Liver (tissue), 10 donors: ENCODE measurements at places on chromosomes 7 and 10.

DNA sequence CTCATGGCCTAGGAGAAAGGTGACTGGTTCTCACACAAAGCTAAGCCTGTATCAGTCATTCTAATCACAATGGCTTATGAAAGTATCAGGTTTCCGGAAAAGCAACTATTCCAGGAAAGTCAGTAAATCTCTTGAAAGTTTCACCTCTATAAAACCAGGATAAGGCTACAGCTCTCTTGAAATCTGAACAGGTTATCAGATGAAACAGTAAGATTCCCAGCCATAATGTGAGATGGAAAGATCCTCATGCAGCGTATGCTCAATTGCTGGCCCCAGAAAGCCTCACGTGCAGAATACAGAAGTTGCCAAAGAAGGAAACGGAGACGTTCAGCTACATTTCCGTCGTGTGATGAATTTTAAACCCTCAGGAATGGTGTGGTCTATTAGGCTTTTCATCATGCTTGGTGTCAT, 90.0 kb downstream of the PFKFB3 start:
- DNase-seq: no peak

DNA sequence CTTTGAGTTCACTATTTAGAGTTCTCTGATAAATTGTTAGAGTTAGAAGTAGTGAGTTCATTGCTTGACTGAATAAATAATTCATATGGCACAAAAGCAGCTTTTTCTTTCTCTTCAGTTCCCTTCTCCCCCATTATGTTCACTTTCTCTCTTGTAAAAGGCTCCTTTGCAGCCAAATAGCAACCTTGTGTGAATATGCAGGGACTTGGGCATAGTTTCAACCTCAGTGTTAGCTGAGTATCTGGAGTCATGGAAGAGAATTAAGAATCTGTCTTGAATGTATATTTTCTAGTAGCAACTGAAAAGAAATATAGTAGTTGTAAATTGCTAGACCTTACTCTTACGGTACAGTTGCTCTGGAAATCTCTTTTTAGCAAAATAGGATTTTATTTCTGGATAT, 31.9 kb downstream of the ZEB1 start:
- DNase-seq: no peak

DNA sequence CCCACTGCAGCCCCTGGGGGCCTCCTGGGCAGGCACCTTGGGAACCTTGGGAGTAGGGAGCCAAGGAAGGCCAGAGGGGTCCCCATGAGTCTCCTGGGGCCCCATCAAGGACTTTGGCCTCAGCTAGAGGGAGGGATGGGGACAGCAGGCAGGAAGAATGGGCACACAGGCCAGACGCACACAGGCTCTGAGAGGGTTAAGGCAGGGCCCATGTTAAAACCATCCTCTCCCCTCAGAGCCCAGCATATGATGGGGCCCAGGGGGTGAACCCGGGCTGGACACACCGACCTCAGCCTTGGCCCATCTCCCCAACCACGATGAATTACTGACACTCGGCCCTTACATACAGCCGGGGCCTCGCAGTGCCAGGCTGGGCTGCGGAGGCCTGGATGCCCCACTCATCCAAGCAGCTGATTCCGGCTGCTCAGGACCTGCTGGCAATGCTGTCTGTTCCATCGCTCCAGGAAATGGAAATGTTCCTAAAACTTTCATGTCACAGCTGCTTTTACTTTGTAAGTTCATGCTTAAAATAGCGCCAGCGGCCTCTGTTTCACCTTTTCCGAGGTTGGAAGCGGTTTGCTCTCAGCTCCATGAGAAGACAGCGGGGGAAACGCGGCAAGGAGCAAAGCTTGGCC, 17.3 kb upstream of the INPP5A start:
- no peak for DNase-seq

- no peak for DNase-seq
These were observed 419.8 kb downstream of the GRID1 start for GRCh38 chr10:85946713-85947326.

DNA sequence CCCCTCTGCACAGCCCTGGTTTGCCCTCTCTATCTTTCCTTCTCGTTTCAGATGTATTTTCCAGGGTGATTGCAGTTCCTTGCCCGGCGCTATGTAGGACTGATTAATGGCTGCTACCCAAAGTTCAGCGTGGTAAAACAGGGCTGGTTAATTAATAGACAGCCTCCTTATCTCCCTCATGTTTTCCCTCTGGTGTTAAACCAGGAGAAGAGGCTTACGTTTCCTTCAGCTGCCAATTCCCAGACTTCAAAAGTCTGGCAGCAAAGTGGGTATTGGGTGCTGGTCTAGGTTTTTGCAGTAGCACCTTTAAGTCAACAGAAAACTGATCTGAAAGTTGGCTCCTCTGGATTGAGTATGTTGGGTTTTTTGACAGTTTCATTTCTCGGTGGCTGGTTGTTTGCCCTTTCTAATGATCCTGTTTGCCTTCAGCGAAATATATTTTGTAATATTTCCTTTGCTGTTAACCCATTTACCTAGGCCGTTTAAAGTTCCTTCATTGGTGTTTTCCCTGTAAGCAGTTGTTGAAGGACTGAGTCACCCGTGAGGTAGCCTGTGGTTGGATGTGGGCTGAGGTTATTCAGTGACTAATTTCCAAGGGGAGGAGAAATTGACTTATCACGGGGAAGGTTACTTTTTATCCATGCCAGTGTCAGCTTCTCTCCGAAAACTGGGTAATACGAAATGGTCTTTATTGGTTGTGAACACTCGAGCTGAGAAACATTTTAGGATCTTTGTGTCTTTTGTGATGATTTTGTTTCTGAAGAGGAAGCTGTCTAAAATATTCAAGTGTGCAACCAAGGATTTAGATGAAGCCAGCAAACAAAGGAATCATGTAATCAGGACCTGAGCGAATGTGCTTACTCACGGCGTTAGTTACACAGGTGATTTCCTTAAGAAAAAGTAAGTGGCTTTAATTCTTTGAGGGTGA, 257.2 kb downstream of the KIAA1217 start:
- no peak for DNase-seq

DNA sequence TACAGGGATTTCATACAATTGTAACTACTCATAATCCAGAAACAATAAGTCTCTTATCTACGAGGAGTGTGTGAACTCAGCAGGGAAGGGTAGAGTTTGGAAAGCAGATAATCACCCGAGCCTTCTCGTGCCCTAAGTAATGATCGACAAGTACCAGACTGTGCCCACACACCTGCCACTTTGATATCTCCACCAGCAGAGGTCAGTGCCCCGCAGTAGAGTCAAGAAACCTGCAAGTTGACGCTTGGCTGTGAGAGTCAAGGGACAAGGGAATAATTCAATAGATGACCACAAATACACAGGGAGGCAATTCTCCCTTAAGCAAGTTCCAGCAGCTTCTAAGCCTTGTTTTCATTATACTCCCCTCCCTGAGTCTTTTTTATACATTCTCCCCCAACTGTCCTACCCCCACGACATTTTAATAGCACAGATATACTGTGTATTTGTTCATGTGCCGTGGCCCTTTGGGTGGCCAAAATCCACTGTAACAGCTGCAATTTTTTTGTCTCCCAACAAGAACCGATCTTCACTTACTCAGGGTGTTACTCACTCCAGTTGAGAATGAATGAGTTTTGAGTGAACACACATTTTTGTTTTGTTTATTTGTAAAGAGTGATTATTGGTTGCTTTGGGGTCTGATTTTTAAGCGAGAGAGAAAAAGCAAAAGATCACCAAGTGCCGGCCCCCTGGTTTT, 106.9 kb upstream of the RHEB start:
- no peak for DNase-seq

DNA sequence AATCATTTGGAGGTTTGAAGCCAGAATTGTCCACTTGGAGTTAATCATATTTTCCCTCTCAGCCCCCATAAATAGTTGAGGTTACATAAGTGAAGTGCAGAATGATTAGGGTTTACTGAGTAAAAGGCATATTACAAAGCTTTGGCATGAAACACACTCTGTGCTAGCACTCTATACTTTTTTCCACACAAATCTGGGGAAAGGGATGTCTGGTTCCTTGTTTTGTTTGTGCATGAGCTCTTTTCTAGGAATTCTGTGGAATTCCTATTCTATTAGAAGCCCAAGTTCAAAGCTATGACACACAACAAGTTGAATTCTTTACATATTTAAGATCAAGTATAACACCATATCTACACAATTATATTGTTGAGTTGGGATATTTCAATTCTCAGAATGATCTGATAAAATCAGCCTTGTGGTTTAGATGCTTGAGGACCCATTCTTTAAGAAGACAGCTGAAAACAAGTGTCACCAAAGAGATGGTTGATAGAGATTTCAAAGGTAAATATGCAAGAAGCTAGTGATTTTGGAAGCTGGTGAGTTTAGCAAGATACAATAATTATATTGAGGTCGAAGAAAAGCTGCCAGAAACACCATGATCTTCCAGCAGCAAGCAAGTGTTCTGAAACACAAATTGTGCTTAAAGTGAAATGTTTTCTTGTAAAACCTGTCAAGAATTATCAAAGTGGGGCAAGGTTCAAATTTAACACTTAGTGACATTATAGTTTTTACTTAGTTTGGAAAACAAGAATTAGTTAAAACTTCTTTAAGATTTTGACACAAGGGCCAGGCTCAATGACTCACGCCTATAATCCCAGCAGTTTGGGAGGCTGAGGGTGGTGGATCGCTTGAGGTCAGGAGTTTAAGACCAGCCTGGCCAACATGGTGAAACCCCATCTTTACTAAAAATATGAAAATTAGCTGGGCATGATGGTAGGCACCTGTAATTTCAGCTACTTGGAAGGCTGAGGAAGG, 122.6 kb downstream of the INHBA start:
- no peak for DNase-seq

- DNase-seq: no peak
These were observed 5.1 kb downstream of the TCTN3 start for GRCh38 chr10:95688648-95689047.

- DNase-seq: no peak
These were observed 44.3 kb downstream of the AHR start for GRCh38 chr7:17342756-17343155.
